ENCODE measurements at places on chromosomes 5 and 9.

GRCh38 chr5:133196441-133197085 is 144.8 kb downstream of the HSPA4 start:
- DNase-seq, result no peak

- DNase-seq, result no peak
These were observed 105.1 kb downstream of the SERINC5 start for GRCh38 chr5:80150731-80151130.

DNA sequence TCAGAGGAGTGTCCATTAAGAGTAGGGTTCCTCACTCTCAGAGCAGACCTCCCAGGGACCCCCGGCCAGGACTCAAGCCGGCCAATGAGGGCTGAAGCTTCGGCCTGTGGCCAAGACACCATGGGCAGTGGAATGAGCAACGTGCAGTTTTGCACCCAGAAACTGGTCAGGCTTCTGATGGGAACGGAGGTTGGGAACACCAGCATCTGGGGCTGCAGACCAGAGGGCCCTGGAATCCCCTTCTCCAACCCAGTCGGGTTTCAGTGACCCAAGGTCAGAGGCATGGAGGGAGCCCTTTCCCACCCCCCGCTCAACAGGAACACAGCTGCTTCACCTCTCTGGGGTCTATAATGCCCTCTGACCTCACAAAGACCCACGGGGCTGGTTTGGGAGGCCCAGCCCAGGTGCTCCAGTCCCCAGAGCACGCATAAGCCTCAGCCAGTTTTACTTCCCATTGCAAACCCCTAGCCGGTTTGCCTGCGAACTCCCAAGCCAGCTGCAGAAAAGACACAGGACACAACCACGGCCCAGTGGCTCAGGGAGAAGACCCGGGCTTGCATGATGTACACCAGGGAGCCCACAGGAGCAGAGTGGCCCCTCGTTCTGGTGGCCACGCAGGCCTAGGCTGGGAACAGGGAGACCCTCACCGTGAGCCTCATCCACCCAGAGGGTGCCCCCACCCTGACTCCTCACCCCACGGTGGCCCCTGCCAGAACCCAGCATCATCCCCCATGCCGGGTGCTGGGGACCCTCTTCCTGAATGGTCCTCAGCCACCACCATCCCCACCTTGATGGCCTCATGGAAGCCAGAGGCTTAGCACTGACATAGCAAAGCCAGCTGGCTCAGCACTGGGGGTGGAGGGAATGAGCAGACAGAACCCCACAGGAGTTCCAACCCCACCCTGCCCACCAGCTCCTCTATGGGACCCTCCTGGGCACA is 30.6 kb downstream of the VAV2 start:
- DNase-seq, result no peak

DNA sequence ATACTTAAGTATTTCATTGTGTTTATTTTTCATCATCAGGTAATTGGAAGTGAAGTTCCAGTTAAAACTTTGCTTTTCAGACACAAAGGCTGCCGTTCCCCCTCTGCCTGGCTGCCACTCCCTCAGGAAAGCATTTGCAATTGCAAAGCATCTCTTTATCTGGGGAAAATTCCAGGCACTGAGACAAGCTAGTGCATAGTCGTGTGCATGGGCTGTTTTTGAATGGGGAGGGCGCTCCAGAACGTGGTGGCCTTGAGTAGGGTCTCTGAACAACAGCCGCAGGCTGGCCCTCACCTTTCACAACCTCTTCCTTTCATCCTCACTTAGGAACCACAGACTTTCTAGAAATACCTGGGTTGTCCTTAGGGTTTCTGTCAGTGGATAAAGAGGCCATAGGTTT is 285.1 kb upstream of the ADAMTS16 start:
- no peak for DNase-seq

GRCh38 chr5:157382996-157383800 is 76.8 kb upstream of the NIPAL4 start:
- DNase-seq, result no peak

GRCh38 chr5:90135779-90136378 is 273.7 kb downstream of the CETN3 start:
- no peak for DNase-seq

DNA sequence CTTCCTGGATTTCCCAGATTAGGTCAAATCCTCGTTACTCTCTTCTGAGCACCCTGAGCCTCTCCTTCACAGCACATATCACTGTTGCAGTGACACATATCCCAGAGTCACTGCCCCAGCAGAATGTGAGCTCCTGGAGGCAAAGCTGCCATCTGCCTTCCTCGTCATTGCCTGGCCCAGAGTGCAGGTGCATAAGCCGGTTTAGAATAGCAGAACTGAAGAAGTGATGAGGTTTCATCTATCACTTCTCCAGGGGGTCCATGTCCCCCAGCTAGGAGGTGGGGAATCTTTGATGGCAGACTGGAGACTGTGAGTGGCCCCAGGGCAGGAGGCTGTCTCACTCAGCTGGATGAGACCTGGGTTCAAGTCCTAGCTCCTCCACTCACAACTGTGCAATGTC is 25.8 kb downstream of the NIPAL4 start:
- no peak for DNase-seq

- DNase-seq, result no peak
These were observed 25.0 kb upstream of the ERMP1 start for GRCh38 chr9:5857928-5858327.

DNA sequence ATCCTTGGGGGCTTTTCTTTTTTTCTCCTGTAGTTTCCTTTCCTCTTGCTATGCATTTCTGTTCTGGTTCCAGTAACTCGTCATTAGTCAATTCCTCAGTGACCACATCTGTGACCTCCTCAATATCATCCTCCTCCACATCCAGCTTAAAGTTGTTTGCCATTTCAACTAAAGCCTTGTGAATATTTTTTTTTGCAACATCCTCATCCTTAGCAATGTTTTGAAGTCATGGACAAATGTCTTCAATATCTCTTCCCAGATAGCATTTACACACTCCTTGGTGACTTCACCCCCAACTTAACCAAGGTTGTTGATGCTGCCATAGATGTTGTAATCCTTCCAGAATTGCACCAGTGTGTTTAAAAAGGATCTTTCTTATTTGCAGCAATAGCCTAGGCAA is 14.7 kb upstream of the ADRB2 start:
- no peak for DNase-seq

DNA sequence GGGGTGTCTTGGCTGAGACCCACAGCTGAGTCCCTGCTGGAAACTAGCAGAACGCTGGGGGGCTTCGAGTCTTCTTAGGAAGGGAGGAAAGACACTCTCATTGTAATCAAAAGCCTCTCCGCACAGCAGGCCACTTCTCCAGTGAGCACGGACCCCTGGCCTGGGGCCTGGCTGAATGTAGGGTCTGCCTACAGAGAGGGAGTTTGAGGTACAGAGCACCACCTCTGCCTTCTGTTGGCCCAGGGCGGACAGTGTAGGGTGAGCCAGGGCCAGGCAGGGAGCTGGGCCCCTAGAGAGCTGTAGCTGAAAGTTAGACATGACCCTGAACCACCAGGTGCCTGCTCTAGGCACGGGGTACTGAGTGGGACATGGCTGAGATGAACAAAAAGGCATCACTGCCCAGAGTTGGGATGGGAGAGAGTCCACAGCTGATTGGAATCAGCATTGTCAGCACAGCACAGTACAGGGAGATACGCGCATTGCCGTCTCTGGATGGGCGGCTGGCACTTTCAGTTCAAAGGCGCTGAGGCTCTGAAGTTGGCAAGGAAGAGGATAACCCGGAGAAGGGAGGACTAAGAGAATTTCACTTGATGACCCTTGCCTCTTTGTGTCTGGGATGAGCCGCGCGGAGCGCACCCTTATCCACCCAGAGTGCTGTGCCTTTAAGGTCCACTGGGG is 363 bp upstream of the SLC25A48 start:
- no peak for DNase-seq

GRCh38 chr9:113705928-113706519 is 170.1 kb upstream of the ZNF618 start:
- DNase-seq, result no peak

DNA sequence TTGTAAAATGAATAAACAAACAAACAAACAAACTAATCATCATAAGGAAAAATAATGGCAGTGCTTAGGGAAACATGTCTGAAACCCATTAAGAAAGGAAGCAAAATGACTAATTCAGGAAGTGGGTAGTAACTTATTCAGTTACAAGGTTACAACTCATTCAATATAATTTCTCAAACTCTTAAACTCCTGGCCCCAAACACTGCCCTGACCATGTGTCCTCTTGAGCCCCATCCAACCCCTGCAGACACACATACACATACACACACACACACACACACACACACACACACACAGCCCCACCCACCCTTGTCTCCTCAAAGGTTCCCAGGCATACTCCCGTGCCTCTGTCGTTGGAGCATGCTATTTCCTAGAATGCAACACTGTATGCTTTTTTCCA is 193.9 kb downstream of the SEC61B start:
- no peak for DNase-seq

All from stimulated activated CD8-positive, alpha-beta memory T cell treated with anti-CD3 and anti-CD28 coated beads, Interleukin-4, amount 100 ng/mL, for 4 hours (primary cell).